NCI-H460 (cell line): ENCODE measurements at places on chromosomes 13 and 19.

- DNase-seq, result peak; percentile 24
Measured at GRCh38 chr19:5804516-5805461, at the start of gene NRTN. TSS of gene NRTN (plus strand) at chr19:5805067. CDS start at chr19:5824166, 19,099 bp downstream.

GRCh38 chr13:44157606-44158005 is 216.0 kb upstream of the SERP2 start:
- no peak for DNase-seq

DNA sequence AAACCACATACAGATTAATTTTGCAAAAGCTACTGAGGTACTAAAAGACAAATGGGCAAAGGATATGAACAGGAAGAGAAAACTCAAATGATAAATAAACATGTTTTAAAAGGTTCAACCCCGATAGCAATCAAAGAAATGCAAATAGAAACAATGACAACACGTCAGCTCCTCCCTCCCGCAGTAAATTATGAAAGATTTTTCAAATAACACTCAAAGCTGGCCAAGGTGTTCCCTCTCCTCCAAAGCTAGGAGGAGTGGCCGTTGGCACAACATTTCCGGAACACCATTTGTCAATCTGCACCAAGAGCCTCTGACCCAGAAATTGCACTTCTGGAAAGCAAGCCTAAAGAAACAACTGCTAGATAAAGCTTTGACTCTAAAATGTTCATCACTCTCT is 28.3 kb downstream of the INSR start:
- no peak for DNase-seq

DNA sequence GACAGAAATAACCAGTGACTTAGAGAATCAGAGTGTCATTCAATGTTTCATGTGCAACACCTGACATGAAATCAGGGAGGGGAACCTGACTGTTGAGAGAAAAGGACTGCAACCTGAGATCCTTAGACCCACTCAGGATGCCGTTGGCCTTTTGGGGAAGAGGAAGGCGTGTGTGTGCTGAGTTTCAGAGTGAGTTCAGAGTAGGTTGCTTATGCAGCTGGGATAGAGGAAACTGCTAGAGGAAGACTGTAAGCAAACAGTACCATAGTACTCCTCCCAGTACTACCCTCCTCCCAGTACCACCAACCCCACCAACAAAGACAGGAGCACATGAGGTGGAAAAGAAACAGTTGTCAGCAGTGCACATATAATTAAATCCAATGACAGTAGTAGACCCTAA is 63.7 kb downstream of the KL start:
- no peak for DNase-seq

- DNase-seq, result no peak
Measured at GRCh38 chr13:87999788-88000187, 328.6 kb downstream of the SLITRK5 start.

GRCh38 chr19:55647732-55648584 is at the start of gene CCDC106:
TSS of gene CCDC106 (plus strand) at chr19:55648212. CDS start at chr19:55649047, 835 bp downstream.
- no peak for DNase-seq

- DNase-seq, result no peak
Measured at GRCh38 chr13:91270031-91270430, 77.5 kb upstream of the MIR17HG start.

- DNase-seq, result no peak
Measured at GRCh38 chr19:5439452-5439851, 15.8 kb upstream of the ZNRF4 start.
